Upper lobe of right lung (tissue), 1 donor: ENCODE measurements at places on chromosomes 5 and 9. TPM values are rescaled to one million over a fixed set of nuclear protein-coding genes. Genes with fewer than 3 reads are reported as not detected.

Gene CLK4
- 35.4 TPM for total RNA-seq

Gene KIF12
- 6.2 TPM for total RNA-seq

Gene ADAMTS19
- total RNA-seq, result not detected

GRCh38 chr5:52269401-52269800 lies 518.3 kb upstream of the ITGA1 start:
- DNase-seq, result no peak

DNA sequence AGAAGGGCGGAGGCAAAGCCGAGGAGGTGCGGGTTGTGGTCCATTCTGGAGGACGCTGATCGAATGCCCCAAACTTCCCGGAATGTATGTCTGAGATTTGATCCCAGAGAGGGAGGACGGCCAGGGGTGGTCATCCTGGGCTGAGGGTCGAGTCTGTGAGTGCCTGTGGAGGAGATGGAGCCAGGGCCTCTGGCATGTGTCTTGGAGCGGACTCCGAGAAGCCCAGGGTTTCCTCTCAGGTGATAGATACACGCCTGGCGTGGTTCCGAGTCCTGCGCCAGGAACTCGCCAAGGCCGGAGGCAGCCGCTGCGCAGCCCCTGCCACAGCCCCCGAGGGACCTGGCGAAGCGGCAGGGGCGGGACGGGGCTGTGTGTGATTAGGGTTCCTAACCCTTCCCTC lies 363 bp downstream of the ZNF454 start:
- DNase-seq, result no peak

DNA sequence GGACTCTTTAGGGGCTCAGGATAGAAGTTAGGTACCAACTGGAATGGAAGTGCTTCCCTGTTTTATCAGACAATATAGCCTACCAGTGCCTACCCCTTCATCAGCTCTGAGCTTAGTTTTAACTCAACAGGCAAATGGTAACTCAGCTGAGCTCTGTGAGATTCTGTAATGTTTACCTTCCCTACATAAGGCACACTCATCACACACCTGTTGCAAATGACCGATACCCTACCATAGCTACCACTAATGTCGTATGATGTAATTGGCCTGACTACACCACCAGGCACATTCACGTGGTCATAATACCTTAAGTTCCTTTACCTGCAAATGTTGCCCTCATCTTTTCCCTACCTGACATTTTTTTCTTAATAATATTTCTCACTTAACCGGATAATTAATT lies 254.8 kb downstream of the ADGRV1 start:
- DNase-seq, result no peak

DNA sequence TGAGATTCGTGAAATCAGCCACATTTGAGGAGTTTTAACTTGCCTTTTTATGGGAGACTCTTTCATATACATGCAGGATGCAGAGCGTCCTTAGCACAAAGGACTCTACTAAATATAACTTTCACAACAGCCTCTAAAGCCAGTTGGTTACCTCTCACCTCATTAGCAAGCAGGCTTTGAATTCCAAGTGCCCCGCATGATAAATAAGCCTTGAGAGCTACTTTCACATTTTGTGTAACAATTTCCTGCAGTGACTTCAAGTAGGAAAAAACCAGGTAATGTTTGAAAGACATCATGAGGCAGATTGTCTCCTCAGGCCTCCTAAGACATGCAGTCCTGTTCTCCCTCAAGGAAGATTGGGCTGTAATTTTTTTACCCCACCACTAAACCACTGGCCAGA lies 50.5 kb downstream of the RALGPS1 start:
- DNase-seq, result no peak
